ENCODE measurements at places on chromosomes 1 and 21.

DNA sequence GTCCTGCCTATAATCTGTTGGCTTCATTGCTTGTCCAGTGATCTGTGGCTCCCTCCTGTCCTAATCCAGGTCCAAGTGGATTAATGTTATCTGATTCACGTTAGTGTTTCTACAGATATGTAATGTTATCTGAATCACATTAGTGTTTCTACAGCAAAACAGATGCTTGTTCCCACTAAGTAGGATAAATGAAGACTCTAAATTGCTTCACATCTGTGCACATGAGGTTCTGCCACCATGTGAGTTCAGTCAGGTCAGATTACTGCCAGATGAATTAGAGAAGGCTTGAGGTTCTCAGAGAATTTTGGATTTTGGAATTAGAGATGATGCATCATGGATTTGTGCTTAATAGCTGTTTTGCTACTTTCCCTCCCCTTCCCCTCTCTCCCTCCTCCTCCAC is 13.2 kb downstream of the DISC1 start:
- no peak for DNase-seq

DNA sequence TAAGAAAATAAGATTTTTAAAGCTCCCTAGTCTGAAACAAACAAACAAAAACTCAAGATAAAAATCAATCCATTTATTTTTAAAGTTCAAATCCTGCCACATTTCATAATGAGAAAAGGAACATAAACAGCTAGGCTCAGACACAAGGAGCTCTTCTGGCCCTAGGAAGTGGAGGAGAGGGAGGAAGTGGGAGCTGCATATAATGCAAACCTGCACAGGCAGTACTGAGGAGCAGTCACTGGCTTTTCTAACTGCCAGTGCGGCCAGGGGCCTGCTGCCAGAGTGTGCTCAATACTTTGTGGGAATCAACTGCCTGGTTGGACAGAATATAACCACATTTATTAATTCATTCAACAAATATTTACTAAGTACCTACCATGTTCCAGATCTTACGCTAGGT is 139.8 kb upstream of the SPATA6 start:
- no peak for DNase-seq

DNA sequence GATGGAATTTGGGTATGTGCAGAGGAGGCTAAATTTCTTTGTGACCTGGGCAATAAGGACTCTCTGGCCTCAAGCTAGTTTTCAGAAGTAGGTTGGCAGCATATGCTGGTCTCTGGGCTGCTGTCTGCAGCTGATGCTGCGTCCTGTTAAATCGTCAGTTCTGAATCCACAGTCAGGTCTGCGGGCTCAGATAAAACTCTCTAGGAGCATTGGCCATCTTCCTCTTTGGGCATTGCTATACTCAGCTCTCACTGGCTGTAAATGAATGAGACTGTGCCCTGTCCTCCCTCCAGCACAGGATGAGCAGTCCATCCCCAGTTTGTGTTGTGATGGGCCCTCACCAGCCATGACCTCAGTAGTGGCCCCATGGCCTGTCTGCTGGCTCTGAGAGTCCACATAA is 272.6 kb downstream of the LRRC40 start:
- no peak for DNase-seq

- DNase-seq, result no peak
These were observed 23.1 kb downstream of the SLC26A9 start for GRCh38 chr1:205920159-205920558.

DNA sequence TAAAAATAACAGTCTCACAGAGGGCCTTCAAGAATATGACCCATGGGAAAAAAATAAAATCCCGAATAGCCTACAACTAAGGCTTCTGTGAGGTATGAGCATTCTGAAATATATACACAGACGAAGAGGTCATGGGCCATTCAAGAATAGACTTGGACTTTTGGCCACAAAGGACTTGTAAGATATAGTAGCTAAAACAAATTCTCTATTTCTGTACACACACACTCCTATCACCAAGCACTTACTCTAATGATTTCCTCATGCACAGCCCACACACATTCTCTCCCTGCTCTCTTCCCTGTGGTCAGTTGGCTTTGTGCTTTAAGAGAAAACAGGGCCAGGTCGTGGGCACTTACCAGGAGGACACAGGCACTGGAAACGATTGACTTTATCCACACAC is 69.7 kb upstream of the ADAM30 start:
- DNase-seq, result no peak

GRCh38 chr1:203463469-203464062 is 12.0 kb upstream of the PRELP start:
- no peak for DNase-seq

GRCh38 chr1:32702599-32703478 is at the start of gene SYNC:
Gene SYNC, minus strand, starts transcription at chr1:32702770. Its CDS starts 110 bp downstream, at chr1:32702660.
- no peak for DNase-seq

DNA sequence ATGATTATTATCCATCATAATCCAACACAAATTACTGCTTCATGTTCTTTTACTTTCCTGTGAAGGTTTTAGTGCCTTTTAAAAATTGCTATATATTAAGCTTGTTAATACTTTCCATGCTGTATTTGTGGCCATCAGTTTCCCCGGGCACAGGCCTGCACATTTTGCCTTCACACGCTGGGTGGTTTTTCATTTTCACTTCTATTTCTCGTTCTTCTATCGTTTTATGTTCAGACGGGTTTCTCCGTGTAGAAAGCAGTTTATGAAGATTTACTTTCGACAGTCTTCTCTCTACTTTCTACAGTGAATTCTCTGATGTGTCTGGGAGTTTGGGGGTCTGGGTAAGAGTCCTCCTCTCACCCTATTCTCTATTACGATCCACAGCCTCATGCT is 9.5 kb downstream of the RUNX3 start:
- DNase-seq, result no peak

- DNase-seq, result no peak
These were observed 1.2 kb downstream of the ATP2B4 start for GRCh38 chr1:203627851-203628200.

DNA sequence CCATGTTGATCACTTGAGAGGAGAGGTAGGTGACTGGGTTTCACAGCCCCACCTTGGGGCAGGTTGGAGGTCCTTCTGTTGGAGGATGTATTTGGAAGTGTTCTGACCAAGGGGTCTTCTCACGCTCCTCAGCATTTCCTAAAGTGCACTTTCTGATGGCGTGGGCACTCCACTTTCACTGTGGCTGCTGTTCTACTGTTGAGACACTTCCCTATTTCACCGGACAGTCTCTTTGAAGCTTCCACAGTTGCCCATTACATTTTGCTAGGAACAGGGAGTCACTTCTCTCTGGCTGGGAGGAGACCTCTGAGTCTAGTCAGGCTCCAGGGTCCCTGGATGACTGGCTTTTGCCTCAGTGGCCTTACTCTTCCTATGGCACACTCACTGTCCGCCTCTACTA is 180.0 kb upstream of the LMO4 start:
- DNase-seq, result no peak

DNA sequence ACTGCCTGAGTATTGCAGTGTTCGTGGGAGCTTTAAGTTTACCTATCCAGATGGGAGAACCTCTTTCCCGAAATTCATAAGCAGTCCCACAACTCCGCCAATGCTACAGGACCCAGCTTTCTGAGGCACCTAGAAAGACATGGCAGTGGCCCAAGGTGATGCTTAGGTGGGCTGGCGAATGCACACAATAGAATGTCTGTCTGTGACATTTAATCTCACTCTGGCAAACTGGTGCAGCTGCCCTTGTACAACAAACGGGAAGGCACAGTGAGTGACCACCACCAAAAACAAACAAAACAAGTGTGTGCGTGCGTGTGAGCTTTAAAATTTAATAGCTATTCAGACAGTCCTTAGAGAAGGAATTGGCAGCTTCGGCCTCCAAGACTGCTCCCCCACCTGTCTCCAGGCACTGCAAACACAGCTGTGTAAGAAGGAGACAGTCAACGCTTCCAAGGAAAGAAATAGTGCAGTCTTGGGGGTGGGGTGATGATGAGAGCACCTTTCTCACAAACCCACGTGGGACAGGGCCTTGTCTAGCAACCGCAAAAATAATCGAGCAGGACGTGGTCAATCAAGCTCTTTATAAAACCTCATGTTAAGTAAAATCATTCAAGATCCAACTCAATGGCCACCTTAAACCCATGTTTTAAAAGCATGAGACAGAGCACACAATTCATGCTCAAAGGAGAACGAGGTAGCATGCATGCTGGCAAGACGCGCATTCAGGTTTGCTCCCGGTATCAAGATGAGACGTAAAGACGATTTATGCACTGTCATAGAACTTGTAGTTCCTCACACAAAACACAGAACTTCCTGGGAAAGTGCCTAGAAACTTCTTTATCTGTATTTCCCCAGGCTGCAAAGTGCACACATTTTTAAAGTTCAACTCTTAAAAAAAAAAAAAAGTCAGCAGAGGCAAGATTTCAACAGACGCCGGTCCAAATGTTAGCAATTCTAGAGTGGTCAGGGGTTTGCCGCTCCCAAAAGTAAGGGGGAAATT is 84.1 kb downstream of the TM2D1 start:
- DNase-seq, result no peak

GRCh38 chr1:177932123-177932522 is 37.7 kb downstream of the SEC16B start:
- DNase-seq, result no peak

DNA sequence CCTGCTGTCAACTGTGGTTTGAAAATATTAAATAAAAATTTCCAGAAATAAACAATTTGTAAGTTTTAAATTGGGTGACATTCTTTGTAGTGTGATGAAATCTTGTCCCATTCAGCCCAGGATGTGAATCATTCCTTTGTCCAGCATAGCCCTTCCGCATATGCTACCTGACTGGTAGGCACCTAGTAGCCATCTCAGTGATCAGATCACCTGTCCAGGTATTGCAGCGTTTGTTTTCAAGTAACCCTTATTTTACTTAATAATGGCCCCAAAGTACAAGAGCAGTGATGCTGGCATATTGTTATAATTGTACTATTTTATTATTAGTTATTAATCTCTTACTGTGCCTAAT is 351.6 kb upstream of the B3GALT2 start:
- no peak for DNase-seq

- no peak for DNase-seq
These were observed 9.3 kb downstream of the ASH1L start for GRCh38 chr1:155553349-155553748.

DNA sequence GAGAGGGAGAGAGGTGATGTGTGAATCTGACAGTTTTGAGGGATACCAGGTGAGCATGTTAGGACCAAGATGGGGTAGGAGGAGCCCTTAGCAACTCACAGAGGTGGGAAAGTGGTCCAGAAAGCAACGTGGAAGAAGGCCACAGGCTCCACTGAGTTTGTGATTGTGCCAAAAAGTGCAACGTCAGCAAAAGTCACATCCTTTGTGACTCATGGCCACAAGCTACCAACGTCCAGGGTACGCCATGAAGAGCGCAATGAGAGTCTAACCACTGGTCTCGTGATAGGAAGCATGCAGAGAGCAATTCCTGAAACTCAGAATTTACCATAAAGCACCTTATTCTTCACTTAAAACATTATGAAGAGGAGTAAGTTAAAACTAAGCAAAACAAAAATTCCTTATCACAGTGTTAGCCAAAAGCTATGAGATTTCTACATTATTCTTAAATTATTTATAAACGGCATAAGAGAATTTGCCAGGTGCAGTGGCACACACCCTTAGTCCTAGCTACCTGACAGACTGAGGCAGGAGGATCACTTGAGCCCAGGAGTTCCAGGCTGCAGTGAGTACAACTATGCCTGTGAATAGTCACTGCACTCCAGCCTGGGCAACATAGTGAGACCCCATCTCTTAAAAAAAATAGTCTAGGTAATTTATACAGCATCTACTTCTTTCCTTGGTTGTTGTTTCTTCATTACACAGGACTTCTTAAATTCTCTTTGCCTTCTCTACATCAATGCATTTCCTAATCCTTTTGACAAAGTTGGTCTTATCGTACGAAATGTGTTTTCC is 55.2 kb downstream of the COLGALT2 start:
- no peak for DNase-seq

DNA sequence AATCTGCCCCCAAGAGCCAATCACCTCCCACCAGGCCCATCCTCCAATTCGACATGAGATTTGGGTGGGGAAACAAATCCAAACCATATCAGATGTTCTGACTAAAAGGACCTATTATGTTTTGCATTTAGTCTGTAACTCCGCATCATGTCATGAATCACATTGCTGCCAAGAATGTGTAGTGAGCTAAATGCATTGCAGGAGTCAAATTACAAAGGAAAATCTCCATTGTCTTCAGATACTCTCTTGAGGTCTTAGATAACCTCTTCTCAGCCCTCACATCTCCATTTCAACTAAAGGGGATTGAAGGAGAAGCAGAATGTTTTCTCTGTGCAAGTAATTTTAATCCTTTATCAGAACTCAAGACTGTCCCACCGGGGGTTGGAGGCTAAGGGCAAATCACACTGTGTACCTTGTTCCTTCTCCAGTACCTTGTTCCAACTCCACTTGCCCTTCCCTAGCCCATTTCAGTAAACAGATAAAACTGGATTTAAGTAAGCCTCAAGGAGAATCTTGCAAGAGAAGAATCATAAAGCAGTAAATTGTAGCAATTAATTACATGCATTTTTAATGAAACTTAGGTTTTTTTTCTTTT is 34.1 kb downstream of the EXTL2 start:
- no peak for DNase-seq

- no peak for DNase-seq
These were observed 166.7 kb downstream of the SLC44A5 start for GRCh38 chr1:75444220-75444619.

DNA sequence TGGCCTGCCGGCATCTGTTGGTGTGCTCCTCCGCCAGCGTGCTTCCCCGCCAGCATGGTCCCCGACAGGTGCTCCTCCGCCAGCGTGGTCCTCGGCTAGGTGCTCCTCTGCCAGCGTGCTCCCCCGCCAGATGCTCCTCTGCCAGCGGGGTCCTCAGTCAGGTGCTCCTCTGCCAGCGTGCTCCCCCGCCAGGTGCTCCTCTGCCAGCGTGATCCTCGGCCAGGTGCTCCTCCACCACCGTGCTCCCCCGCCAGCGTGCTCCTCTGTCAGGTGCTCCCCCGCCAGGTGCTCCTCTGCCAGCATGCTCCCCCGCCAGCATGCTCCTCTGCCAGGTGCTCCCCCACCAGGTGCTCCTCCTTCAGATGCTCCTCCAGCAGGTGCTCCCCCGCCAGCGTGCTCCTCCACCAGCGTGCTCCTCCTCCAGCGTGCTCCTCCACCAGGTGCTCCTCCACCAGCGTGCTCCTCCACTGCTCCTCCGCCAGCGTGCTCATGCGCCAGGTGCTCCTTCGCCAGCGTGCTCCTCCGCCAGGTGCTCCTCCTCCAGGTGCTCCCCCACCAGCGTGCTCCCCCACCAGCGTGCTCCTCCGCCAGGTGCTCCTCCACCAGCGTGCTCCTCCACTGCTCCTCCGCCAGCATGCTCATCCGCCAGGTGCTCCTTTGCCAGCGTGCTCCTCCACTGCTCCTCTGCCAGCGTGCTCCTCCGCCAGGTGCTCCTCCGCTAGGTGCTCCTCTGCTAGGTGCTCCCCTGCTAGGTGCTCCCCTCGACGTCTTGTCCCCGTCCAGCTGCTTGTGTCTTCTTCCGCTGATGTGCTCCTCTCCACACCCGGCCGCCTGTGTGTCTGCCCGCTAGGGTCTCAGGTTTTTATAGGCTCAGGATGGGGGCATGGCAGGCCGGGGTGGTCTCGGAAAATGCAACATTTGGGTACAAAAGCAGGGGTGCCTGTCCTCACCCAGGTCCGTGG is 223.0 kb downstream of the NRIP1 start:
- DNase-seq, result no peak
